ENCODE measurements at places on chromosomes 7 and 10. TPM values are rescaled to one million over a fixed set of nuclear protein-coding genes. Genes with fewer than 3 reads are reported as not detected.

The STEAP4 gene
- 11.5 TPM for total RNA-seq

The UNCX gene
- total RNA-seq = not detected

The ZSWIM8 gene
- 104 TPM for total RNA-seq

The TAS2R3 gene
- total RNA-seq = 4.3 TPM

The TNS3 gene
- total RNA-seq = 127 TPM

The MACC1 gene
- 27.2 TPM for total RNA-seq

The DPYSL4 gene
- 0.11 TPM for total RNA-seq

The LRIT1 gene
- not detected for total RNA-seq

The PHYHIPL gene
- not detected for total RNA-seq

The LIPM gene
- not detected for total RNA-seq

The PDE1C gene
- total RNA-seq = 12.7 TPM

The NPC1L1 gene
- total RNA-seq = 0.30 TPM

GRCh38 chr7:156222611-156223010 lies 410.3 kb upstream of the SHH start:
- no peak overlapping the region for H3K27ac ChIP-seq
- H3K27me3 ChIP-seq = no peaks in the 10 kb centered on the region
- H3K36me3 ChIP-seq = no peaks in the 10 kb centered on the region
- no peak overlapping the region for H3K4me3 ChIP-seq

- no peak overlapping the region for H3K27ac ChIP-seq
- DNase-seq = no peak
- H3K4me3 ChIP-seq = no peak overlapping the region
- H3K4me1 ChIP-seq = peaks cover 5% of the 10 kb centered on the region
- no peaks in the 10 kb centered on the region for H3K27me3 ChIP-seq
- H3K36me3 ChIP-seq = no peaks in the 10 kb centered on the region
These were observed 63.9 kb downstream of the PPP1R9A start for GRCh38 chr7:94971051-94971867.

DNA sequence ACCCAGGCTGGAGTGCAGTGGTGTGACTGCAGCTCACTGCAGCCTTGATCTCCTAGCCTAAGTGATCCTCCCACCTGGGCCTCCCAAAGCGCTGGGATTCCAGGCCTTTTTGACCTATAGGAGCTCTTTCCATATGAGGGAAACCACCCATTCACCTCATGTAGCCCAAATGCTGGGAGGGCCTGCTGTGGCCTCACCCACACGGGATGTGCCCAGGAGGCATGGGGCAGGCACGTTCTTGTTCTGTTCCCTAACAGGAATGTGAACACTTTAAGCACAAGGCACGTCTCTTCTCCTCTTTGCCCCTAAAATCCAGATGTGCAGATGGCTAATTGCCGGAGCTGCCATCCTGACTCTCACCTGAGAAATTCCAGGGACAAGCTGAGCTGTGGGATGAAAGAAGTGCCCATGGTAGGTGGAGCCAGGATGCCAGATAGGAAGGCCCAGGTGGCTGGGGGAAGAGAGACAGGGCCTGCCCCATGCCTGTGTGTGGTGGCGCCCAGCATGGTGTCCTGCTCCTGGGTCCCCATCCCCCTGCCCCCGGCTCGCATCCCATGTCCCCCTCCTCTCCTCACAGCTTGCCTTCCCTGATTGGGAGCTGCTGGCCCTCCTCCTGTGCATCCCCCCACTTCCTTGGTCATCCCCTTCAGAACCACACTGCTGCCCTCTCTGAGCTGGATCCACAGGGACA lies 17.3 kb downstream of the CAMK2B start:
- no peak overlapping the region for H3K4me3 ChIP-seq
- no peak for DNase-seq
- peaks cover 10% of the 10 kb centered on the region for H3K4me1 ChIP-seq
- H3K27me3 ChIP-seq = peaks cover 6% of the 10 kb centered on the region
- H3K36me3 ChIP-seq = no peaks in the 10 kb centered on the region

- no peaks in the 10 kb centered on the region for H3K36me3 ChIP-seq
- H3K4me3 ChIP-seq = no peak overlapping the region
- no peaks in the 10 kb centered on the region for H3K27me3 ChIP-seq
- peaks cover 11% of the 10 kb centered on the region for H3K4me1 ChIP-seq
These were observed 51.3 kb downstream of the HIP1 start for GRCh38 chr7:75687246-75688088.

- DNase-seq = no peak
- H3K4me1 ChIP-seq = no peaks in the 10 kb centered on the region
- H3K27ac ChIP-seq = no peak overlapping the region
- H3K27me3 ChIP-seq = no peaks in the 10 kb centered on the region
- no peaks in the 10 kb centered on the region for H3K36me3 ChIP-seq
- H3K4me3 ChIP-seq = no peak overlapping the region
These were observed 224.7 kb downstream of the INHBA start for GRCh38 chr7:41478187-41478586.

DNA sequence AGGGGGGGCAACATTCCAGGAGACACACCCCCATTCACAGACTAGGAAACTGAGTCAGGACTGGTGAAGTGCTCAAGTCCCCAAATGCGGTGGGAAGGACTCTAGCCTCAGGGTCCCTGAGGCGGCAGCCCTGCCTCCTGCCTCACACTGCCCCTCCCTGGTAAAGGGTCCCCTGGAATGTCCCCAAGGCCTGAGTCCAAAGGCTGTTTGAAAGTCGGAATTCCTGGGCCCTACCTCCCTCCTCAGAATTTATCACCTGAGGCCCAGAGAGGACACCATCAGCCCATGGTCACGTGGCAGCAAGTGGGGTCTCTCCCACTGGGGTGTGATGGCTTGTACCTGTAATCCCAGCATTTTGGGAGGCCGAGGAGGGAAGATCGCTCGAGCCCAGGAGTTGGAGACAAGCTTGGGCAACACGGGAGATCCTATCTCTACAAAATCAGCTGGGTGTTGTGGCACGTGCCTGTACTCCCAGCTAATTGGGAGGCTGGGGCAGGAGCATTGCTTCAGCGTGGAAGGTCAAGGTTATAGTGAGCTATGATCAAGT lies 110.3 kb upstream of the TNRC18 start:
- H3K27ac ChIP-seq = no peak overlapping the region
- H3K4me1 ChIP-seq = peaks cover 26% of the 10 kb centered on the region
- no peak overlapping the region for H3K4me3 ChIP-seq
- H3K36me3 ChIP-seq = peaks cover 6% of the 10 kb centered on the region

DNA sequence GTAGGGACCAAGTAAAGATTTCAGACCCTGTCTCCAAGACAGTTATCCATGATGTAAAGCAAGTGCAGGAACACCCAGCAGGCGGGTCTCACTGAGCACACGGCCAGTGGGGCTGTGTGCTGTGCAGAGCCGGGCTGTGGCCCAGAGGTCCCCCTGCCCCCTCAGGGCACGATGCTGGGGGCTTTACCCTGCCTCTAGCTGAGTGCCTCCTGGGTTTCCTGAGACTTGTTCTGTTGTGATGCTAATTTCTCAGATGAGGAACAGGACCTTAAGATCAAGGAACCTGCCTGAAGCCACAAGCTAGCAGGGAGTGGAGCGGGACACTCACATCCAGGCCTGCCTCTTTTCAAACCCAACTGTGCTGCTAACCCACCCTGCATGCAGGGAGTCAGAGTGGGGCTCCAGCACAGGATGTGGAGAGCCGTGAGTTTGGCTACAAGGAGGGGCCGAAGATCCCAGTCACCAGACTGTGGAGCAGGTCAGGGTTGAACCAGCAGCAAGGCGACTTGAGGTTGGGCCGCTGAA lies 76.1 kb upstream of the LYZL2 start:
- DNase-seq = peak; percentile 29
- H3K27ac ChIP-seq = peak overlapping the region; percentile 69
- H3K4me1 ChIP-seq = no peaks in the 10 kb centered on the region
- H3K27me3 ChIP-seq = no peaks in the 10 kb centered on the region

GRCh38 chr10:33883881-33884280 lies 549.4 kb upstream of the NRP1 start:
- H3K36me3 ChIP-seq = no peaks in the 10 kb centered on the region
- H3K27me3 ChIP-seq = no peaks in the 10 kb centered on the region
- no peak for DNase-seq
- no peak overlapping the region for H3K4me3 ChIP-seq

GRCh38 chr10:17479015-17479615 lies 24.7 kb upstream of the ST8SIA6 start:
- peaks cover 4% of the 10 kb centered on the region for H3K4me1 ChIP-seq
- H3K36me3 ChIP-seq = no peaks in the 10 kb centered on the region
- no peak overlapping the region for H3K4me3 ChIP-seq
- H3K27me3 ChIP-seq = no peaks in the 10 kb centered on the region
- DNase-seq = no peak
- no peak overlapping the region for H3K27ac ChIP-seq

- no peak for DNase-seq
- no peaks in the 10 kb centered on the region for H3K27me3 ChIP-seq
- H3K27ac ChIP-seq = no peak overlapping the region
- no peak overlapping the region for H3K4me3 ChIP-seq
These were observed 7.7 kb downstream of the PRTFDC1 start for GRCh38 chr10:24944512-24945255.

GRCh38 chr10:50322077-50322476 lies 70.8 kb upstream of the ASAH2 start:
- H3K36me3 ChIP-seq = no peaks in the 10 kb centered on the region
- H3K4me3 ChIP-seq = no peak overlapping the region
- DNase-seq = no peak
- no peaks in the 10 kb centered on the region for H3K27me3 ChIP-seq
- H3K27ac ChIP-seq = no peak overlapping the region

DNA sequence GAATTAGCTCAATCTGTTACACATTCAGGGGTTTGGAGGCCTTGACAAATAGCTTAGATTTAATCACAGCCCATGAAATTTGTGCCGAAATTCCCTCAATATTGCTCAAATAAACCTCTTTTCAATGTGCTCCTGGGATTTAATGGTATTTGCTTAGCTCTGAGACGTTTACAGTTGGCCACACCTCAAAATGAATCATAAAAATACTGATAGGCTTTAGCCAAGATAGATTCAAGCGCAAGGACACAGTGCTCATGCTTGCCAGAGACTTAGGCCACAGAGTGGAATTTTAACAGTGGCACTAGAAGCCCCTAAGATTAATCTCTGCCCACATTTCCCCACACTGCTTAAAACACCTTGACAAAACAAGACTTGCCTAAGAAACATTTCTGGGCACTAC lies 2.3 kb upstream of the SEMA3C start:
- no peak for DNase-seq
- H3K27me3 ChIP-seq = no peaks in the 10 kb centered on the region
- H3K4me3 ChIP-seq = no peak overlapping the region
- H3K4me1 ChIP-seq = no peaks in the 10 kb centered on the region
- no peaks in the 10 kb centered on the region for H3K36me3 ChIP-seq

- no peak within 1 kb of the TSS for H3K27ac ChIP-seq
- peaks cover 47% of the 10 kb centered on the region for H3K4me1 ChIP-seq
- DNase-seq = peak; percentile 40
- H3K36me3 ChIP-seq = peaks cover 4% of the 10 kb centered on the region
- peak within 1 kb of the TSS; percentile 19 for H3K4me3 ChIP-seq
These were observed at the start of gene KCNIP2 for GRCh38 chr10:101843032-101844021. TSS of gene KCNIP2 (minus strand) at chr10:101843800. CDS start at chr10:101843568, 232 bp downstream.

GRCh38 chr10:77512219-77512578 lies 125.4 kb downstream of the KCNMA1 start:
- no peak overlapping the region for H3K27ac ChIP-seq
- no peak overlapping the region for H3K4me3 ChIP-seq
- no peaks in the 10 kb centered on the region for H3K4me1 ChIP-seq
- H3K36me3 ChIP-seq = no peaks in the 10 kb centered on the region

GRCh38 chr10:89042562-89042961 lies 52.0 kb downstream of the FAS start:
- DNase-seq = no peak
- H3K27ac ChIP-seq = no peak overlapping the region
- H3K36me3 ChIP-seq = no peaks in the 10 kb centered on the region
- H3K4me3 ChIP-seq = no peak overlapping the region

- no peak for DNase-seq
- H3K36me3 ChIP-seq = no peaks in the 10 kb centered on the region
- H3K4me1 ChIP-seq = peaks cover 19% of the 10 kb centered on the region
- H3K27me3 ChIP-seq = no peaks in the 10 kb centered on the region
These were observed 104.9 kb downstream of the CDK6 start for GRCh38 chr7:92731335-92732063.

DNA sequence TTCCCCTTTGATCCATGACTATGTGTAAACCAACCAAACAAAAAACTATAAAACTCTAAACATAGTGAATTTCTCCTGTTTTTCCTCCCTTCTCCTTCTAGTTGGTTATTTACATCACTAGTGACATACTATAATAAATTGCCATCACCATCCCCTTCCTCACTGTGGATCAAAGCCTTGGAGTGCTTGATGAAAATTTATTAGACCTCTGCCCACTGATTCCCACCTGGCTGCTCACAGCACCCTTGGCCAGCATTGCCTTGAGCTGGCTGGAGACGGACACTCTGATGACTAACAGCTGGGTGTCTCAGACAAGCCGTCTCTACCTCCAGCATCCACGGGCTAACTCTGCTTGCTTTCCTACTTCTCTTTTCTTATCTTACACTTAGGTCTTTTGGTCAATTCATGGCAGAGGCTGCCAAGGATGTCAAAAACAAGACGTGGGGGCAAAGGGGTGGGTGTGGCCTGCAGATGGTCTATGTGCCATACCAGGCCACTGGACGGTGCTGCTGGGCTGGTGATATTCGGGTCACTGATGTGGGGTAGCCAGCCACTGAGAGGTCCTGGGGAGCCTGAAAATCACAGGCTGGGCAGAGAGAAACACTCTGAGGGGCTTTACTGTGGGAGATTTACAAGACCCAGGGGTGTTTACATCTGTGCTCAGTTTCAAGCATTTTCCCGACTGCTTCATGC lies 207.8 kb downstream of the TAX1BP1 start:
- H3K4me1 ChIP-seq = no peaks in the 10 kb centered on the region
- H3K27ac ChIP-seq = no peak overlapping the region
- no peaks in the 10 kb centered on the region for H3K27me3 ChIP-seq
- DNase-seq = no peak

- no peaks in the 10 kb centered on the region for H3K36me3 ChIP-seq
- no peak overlapping the region for H3K27ac ChIP-seq
- no peak overlapping the region for H3K4me3 ChIP-seq
- DNase-seq = no peak
These were observed 193.1 kb upstream of the SEMA3C start for GRCh38 chr7:81111781-81112540.

- H3K27me3 ChIP-seq = no peaks in the 10 kb centered on the region
- H3K4me3 ChIP-seq = no peak overlapping the region
These were observed 72.6 kb downstream of the PFKFB3 start for GRCh38 chr10:6275022-6275997.

DNA sequence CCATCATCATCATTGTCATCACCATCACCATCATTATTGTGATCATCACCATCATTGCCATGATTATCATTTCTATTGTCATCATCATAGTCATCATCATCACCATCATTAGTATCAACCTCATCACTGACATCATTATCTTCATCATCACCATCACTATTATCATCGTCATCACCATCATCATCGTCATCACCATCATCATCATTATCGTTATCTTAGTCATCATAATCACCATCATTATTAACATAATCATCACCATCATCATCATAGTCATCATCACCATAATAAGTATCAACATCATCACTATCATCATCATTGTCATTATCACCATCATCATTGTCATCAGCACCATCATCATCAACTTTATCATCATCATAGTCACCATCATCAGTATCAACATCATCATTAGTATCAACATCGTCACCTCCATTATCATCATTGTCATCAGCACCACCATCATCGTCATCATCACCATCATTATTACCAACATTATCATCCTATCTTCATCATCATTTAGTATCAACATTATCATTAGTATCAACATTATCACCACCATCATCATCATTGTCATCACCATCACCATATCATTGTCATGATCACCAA lies 241.3 kb downstream of the ADARB2 start:
- H3K27ac ChIP-seq = no peak overlapping the region
- DNase-seq = no peak
- no peaks in the 10 kb centered on the region for H3K4me1 ChIP-seq

- H3K4me3 ChIP-seq = peak overlapping the region; percentile 88
- no peaks in the 10 kb centered on the region for H3K36me3 ChIP-seq
- peaks cover 34% of the 10 kb centered on the region for H3K4me1 ChIP-seq
- peak overlapping the region; percentile 89 for H3K27ac ChIP-seq
- H3K27me3 ChIP-seq = no peaks in the 10 kb centered on the region
- DNase-seq = peak; percentile 49
These were observed 1.2 kb downstream of the CCDC6 start for GRCh38 chr10:59905066-59905730.

Measured in upper lobe of left lung (tissue), 6 donors.